NCI-H510A (cell line): ENCODE measurements at places on chromosomes 5 and 9.

GRCh38 chr9:110984890-110985437 lies 53.3 kb downstream of the LPAR1 start:
- DNase-seq: no peak

GRCh38 chr9:78103971-78104433 lies 72.4 kb upstream of the GNAQ start:
- no peak for DNase-seq

DNA sequence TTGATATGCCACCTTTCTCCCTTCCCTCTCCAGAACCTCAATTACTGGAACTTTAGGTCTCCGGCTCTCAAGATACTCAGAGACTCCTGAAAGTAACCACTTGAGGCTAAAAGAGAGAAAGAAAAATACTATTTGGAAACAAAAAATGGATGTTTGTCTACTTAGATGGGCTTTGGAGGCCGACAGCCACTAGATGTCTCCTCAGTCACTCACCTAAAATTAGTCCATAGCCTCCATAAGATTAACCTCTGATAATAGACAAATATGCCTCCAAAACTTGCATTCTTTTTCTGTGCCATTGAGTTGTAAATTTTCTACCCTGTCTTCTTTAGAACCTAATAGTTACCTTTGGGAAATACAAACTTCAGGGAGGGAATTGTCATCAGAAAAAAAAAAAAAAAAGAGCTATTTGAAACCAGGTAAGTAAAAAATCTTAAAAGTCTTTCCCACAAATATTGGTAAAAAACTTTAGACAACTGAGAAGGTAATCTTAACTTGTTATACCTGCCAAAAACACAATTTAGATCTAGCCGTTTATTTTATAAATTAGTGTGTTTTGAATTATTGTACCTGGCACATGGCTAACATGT lies 11.2 kb upstream of the PCDH1 start:
- DNase-seq: no peak

DNA sequence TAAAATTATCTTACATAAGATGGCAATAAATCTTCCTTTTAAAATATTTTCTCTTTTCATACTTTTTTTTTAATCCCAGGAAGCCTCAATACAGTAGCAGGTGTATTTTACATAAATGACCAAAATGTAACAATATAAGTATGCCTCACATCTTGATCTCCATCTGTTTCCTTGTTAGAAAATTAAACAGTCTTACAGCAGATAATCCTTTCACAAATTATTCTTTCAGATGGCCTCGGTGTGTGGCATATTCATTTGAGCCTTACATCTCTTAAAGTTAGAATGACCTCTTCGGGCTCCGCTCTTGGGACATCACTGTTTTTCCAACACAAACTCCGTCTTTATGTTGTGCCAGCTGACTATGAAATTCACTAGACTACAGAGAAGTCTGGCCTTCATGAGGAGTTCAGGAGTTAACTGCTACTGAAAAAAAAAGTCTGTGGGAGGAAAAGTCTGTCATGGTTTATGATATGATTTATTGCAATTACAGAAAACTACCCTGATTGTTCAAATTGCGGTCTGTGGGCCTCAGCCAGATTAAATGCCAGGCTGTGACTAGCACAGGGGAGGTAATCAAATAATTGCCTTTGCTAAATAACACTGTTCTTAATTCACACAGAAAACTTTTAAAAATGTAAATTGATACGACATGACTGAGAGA lies 292.9 kb upstream of the PUM3 start:
- no peak for DNase-seq

GRCh38 chr5:127746756-127747155 lies 43.6 kb downstream of the CCDC192 start:
- DNase-seq: no peak

DNA sequence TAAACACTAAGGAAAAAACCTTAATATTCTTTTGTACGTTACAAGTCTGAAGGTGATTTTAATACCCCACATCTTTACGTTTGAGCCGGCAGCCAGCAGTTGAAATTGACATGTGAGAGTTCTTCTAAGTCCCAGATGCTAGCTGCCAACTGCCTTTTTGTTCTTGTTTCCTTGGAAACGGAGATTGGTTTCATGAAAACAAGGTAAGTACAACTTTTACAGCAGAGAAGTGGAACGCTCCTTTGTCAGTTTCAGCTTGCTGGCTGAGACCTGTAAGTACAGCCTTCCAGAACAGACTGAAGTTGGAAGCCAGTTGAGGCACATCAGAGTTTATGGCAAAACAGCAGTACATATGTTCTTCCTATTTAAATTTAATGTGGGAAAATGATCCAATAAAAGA lies 1018.4 kb upstream of the ARRDC3 start:
- DNase-seq: no peak

DNA sequence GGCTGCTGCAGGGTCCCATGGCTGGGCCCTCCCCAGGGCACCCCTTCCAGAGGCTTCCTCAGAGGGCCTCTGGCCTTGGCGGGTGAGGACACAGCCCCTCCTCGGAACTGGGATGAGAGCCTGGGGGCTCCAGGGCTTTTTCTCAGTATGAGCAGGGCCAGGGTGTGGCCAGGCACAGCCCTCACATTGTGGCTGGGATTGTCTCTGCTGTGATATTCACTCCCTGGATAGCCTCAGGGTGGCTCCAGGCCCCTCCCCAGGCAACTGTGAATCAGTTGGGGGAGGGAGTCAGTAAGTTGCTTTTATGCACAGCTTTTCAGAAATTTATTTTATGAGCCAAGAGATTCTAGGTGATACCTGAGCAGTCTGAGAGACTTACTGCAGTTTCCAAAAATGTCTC lies 135.7 kb downstream of the CACNA1B start:
- no peak for DNase-seq

DNA sequence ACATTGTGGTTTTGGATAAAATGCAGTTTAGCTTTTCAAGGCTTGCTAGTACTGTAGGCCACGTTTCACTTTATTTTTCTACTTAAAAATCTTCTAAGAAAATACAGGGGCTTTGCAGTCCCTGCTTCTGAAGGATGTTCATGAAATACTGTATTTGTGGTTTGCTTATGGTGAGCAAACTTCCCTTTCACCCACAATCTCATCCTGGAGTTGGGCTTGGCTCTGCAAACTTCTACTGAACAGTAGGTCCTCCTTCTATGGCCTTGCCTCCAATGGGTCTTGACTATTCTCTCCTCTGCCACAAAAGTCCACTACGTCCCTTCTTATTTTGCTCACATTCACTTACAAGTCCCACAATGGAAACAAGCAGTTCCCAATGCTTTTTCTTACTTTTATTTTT lies 502.7 kb upstream of the KLF4 start:
- no peak for DNase-seq

DNA sequence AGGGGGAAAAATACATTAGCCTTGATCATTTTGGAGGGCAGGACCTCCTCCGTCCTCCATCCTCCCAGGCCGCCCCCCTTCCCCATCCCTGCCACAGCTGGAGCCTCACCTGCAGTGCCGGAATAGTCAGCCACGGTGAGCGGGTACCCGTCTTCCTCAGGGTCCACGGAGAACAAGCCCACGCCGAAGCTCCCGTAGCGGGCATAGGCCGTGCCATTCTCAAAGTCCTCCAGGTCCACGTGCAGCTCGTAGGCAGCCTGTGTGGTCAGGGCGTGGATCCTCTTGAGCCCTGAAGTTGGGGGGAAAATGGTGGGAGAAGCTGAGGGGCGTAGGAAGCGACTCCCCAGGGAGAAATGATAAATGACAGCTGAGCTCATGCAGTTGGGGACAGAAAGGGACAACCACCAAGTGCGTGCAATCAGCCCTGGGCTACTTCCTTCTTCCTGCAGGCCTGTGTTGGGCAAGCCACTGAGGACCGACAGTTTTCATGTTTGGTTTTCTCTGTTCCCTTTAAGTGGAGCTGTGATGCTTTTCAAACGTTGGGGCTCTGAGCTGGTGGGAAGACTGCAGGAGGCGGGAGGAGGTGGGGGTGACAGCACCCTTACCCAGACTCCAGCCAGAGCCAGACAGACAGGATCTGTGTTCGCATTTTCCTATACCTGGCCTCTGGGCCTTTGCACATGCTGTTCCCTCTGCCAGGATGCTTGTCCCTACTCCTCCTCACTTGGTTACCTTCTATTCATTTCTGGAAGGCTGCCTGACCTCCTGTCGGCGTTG lies 8.7 kb upstream of the QRFP start:
- no peak for DNase-seq

DNA sequence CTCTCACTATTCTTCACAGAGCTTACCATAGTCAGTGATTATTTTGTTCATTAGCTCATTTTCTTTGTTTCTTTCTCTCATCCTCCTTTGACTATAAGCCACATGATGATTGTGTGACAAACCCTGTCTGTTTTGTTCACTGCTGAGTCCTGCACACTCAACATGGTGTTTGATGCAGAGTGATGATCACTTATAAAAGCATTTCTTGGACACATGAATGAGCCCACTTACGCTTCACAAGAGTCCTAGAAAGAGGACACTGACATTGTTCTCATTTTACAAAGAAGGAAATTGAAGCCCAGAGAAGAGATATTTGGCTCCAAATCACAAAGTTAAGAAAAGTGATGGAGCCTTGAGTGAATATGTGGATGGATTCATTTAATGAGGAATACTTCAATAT lies 13.4 kb downstream of the ABLIM3 start:
- no peak for DNase-seq

- DNase-seq: no peak
These were observed 133.4 kb downstream of the UGCG start for GRCh38 chr9:112029921-112030444.

GRCh38 chr5:60436518-60436917 lies 263.4 kb downstream of the DEPDC1B start:
- DNase-seq: no peak

GRCh38 chr9:72807765-72808445 lies 144.9 kb downstream of the ALDH1A1 start:
- no peak for DNase-seq

- no peak for DNase-seq
These were observed 59.5 kb downstream of the EGFLAM start for GRCh38 chr5:38317868-38318267.

DNA sequence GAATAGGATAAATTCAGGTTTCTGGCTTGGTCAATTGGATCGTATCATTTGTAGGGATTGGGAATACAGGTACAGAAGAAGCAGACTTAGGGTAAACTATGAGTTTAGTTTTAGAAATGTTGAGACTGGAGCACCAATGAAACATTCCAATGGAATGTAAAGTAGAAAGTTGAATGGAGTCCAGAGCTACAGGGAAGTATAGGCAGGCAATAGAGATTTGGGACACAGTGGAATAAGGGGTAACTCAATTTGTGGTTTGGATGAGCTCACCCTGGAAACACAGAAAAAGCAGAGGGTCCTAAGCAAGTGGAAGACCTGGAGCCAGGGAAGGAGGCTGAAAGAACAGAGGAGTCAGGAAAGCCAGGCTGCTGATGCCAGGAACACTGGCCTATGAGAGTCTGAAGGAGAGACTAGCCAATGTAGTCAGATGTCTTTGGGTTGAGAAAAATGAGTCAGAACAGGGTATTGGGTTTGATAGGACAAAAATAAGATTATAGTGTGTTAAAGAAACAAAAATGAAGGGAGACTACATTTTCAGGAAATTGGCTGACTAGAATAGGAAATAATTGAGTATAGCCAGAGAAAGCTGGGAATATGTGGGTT lies 72.8 kb downstream of the STARD4 start:
- no peak for DNase-seq
